Cortex of kidney (tissue), 1 donor: ENCODE measurements at places on chromosomes 13 and 19.

- no peak for DNase-seq
Measured at GRCh38 chr13:83907196-83907989, 25.1 kb upstream of the SLITRK1 start.

DNA sequence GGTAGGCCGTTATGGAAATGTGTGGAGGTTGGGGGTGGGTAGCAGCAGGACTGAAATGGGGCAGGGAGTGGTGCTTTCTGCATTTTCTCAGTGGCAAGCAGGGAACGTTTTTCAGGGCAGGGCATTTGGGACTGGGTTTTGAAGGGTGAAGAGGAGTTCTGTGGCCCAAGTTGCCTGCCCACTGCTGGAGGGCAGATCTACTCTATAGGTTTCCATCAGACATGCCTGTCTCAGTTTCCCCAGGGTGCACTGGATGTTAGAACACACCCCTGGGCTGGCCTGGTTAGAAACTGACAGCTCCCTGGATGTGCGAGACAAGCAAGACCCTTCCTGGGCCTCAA lies 870 bp upstream of the GRIN3B start:
- DNase-seq = no peak

DNA sequence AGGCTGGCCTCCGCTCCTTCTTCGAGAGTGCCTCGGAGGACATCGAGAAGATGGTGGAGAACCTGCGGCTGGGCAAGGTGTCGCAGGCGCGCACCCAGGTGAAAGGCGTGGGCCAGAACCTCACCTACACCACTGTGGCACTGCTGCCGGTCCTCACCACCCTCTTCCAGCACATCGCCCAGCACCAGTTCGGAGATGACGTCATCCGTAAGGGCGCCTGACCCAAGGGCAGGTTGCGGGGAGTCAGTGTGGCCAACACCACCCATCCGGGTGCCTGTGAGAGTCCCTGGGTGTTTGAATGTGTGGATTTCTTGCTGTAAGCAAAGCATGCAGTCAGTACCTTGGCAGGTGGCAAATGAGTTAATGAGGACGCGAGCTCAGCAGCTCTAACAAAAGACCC lies 78.8 kb downstream of the RYR1 start:
- no peak for DNase-seq

DNA sequence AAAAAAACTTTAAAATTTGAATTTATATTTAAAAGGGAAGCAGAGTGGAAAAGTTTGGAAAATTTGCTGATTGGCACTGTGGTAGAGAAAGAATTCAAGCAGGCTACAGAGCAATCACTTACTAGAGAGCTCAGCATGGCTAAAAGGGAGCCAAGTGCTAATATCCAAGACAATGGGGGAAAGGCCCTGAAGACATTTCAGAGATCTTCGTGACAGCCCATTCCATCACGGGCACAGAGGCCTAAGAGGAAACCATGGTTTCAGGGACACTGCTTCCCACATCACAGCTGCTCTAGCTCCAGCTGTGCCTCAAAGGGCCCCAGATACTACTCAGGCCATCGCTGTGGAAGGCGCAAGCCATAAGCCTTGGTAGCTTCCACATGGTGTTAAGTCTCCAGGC lies 73.7 kb downstream of the SGCG start:
- DNase-seq = no peak

DNA sequence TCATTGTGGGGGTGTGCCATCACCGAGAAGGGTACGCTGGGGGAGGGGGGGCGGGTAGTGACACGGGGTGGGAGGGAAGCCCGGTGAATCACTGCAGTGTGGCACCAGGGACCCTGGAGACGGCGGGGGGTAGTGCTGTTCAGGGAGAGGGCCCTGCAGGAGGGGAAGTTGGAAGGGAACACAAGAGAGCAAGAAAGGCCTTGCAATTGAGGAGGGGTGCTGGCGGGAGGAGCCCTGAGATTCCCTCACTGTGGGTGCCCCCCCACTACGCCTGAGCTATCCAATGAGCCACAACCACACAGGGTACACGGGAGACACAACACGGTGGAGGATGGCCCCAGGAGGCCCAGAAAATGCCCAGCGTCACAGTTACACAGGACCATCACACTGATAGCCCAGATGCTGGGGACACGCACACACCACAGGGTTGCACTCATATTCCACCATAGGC lies 516 bp upstream of the ATP1A3 start:
- DNase-seq = no peak

DNA sequence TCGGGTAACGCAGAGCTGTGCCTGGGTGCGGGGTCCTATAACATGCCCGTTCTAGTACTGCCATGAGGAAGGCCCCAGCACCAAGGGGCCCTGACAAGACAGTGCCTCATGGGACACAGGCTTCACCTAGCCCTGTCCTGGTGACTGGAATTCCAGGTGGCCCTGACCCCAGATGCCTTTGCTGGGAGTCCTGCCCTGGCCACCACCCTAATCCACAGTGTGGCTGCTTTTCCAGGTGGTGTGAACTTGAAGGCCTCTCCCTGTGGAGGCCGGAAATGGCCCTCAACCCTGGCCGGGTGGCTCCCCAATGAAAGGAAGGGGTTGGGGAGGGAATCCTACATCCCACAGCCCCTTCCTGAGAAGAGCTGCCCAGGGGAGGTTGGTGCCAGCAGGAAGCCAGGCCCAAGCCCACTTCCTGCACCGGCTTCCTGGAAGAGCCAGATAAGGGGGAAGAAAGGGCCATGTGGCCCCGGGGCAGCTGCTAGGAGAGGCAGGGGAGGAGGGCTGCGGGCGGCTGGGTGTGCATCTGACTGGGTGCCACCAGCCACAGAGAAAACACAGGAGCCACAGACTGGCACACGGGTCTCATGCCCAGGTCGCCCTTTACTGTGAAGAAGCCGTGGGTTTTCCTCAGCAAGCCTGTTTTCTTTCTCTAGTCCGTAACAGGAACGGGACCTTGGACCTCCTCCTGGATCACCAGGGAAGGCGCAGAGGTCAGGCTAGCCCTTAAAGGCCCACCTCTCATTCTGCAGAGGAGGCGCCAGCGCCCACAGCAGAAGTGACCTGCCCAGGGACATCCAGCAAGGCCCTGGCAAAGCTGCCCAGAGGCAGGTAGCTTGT lies 4.7 kb downstream of the LSM4 start:
- no peak for DNase-seq

- DNase-seq = no peak
Measured at GRCh38 chr13:105787632-105788031, 747.8 kb downstream of the EFNB2 start.

GRCh38 chr19:40284501-40285352 lies at the start of gene AKT2:
AKT2 (minus strand) TSS chr19:40285345; CDS start chr19:40265267, 20,078 bp downstream.
- no peak for DNase-seq

GRCh38 chr19:14514215-14514863 lies 3.9 kb downstream of the DNAJB1 start:
- no peak for DNase-seq

GRCh38 chr13:30113983-30114570 lies 193.3 kb downstream of the KATNAL1 start:
- no peak for DNase-seq

DNA sequence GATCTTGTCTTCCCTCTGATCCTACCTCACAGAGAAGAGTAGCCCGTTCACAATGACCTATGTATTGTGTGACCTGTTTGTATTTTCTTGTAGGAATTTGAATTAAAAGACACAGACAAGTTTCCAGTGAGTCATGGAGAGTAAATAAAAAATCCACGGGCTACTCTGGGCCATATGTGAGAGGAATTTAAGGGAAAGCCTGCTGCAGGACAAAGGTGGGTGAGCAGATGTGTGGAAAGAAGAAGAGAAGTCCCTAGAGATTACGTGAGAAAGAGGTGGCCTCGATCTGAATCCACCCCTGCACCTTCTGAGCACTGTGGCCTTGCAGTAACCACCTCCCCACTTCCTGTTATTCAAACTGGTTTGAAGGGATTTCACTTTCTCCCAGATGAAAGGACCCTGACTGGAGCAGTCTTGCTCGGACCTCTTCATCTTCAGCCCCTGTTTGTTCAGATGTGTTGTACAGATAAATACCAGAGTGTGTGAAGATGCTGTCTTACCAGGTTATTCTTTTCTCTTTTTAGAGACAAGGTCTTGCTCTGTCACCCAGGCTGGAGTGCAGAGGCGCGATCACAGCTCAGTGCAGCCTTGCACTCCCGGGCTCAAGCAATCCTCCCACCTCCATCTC lies 205.4 kb downstream of the PDS5B start:
- no peak for DNase-seq

DNA sequence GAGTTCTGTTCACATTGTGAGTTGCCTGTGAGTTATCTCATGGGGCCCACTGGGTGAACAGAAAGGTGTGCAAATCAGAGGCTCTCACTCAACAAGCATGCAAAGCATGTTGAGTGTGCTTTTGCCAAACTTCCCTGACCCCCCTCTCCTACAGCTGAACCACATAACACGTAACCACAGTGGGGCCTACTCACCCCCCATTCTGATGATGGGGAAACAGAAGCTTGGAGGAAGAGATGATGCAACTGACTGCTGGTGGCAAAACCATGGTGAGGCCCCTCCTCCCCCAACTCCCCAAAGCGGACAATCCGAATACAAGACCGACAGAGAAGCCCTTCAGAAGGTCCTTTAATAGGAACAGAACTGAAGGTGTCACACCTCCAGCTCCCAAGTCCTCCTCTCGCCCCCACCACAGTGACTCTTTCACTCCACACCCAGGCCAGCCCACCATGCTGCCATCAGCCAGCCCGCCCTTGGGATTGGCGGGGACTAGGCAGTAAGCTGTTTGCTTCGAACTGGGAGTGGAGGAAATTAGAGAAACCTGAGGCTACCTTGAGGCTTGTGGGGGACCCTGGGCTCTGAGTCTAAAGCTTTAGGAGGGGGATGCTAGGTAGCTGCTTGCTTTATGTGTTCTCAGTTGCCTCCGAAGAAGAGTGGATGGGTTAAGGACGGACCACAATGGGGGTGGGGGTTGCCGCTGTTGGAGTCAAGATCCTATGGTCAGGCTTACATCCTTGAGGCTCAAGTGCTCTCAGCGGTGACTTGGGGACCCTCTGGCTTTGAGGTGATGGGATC lies 3.8 kb downstream of the ZNF784 start:
- DNase-seq = no peak

- no peak for DNase-seq
Measured at GRCh38 chr19:54273821-54274220, 7.1 kb downstream of the LILRB2 start.
